ENCODE measurements at places on chromosomes 7 and 10.

DNA sequence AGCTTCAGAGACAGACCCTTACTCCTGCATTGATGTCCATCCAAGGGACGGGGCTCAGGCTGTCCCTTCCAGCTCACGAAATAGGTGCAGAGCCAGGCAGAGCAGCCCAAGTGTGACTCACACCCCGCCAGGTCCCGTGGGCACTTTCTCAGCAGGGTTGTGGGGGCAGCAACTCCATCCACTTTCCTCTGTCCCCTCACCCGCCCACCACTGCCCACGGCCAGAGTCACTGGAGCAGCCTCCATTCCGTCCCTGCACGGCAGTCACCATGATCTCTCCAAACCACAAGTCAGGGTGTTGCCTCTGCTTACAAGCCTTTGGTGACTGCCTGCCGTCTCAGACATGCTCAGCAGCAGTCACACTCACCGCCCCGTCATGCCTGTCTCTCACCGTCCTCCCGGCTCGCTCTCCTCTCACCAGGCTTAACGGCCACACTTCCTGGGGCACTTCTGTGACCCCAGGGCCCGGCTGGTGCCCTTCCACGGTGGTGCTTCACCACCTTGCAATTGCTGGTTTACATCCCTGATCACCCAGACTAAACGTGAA is 39.3 kb downstream of the CALML3 start:
- DNase-seq, result peak; percentile 60

DNA sequence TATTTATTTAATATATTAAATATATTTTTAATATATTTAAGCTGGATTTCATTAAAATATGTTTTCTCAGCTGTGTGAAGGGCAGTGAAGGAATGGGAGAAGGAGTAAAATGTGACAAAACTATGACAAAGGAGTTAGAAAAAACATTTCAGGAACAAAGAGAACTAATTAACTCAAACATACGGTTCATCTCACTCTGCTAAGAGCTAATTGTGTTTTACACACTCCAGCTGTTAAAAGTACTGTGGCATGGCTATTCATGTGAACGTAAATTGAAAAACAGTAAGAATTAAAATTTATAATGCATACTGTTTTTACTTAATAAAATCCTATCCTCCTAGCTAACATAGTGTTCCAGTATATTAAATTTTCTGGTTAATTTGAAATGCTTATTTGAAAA is 262.5 kb upstream of the GNAI1 start:
- DNase-seq, result no peak

DNA sequence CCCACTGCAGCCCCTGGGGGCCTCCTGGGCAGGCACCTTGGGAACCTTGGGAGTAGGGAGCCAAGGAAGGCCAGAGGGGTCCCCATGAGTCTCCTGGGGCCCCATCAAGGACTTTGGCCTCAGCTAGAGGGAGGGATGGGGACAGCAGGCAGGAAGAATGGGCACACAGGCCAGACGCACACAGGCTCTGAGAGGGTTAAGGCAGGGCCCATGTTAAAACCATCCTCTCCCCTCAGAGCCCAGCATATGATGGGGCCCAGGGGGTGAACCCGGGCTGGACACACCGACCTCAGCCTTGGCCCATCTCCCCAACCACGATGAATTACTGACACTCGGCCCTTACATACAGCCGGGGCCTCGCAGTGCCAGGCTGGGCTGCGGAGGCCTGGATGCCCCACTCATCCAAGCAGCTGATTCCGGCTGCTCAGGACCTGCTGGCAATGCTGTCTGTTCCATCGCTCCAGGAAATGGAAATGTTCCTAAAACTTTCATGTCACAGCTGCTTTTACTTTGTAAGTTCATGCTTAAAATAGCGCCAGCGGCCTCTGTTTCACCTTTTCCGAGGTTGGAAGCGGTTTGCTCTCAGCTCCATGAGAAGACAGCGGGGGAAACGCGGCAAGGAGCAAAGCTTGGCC is 17.3 kb upstream of the INPP5A start:
- no peak for DNase-seq

GRCh38 chr10:86632009-86632800 is 22.1 kb upstream of the OPN4 start:
- DNase-seq, result no peak

- DNase-seq, result no peak
These were observed 27.5 kb downstream of the DPCD start for GRCh38 chr10:101615525-101616116.

GRCh38 chr10:26326851-26327250 is 110.3 kb downstream of the GAD2 start:
- no peak for DNase-seq

DNA sequence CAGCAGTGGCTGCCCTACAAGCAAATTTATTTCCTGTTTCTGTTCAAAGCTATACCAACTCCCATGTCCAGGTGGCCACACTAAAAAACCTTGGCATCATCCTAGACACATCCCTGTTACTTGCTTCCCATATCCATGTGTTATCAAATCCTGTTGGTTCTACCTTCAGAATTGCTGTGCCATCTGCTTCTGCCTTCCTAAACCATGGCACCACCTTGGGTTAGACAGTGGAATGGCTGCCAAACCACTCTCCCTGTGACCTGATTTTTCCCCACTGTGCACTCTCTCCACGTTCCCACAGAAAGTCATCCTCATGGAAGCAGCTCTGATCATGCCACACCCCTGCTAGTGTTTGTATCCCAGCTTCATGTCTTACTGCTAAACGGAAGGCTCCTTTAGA is 697.6 kb upstream of the GALNT17 start:
- no peak for DNase-seq

- no peak for DNase-seq
These were observed 12.5 kb downstream of the DYNC2I1 start for GRCh38 chr7:158868764-158869410.

- DNase-seq, result no peak
These were observed 222.9 kb downstream of the GLRX3 start for GRCh38 chr10:130358981-130359650.

- peak; percentile 51 for DNase-seq
These were observed 1.5 kb downstream of the UNC5B start for GRCh38 chr10:71213761-71214440.

GRCh38 chr7:109663806-109664205 is 1094.1 kb downstream of the DNAJB9 start:
- DNase-seq, result no peak

- no peak for DNase-seq
These were observed 242.8 kb upstream of the SP4 start for GRCh38 chr7:21184942-21185652.

DNA sequence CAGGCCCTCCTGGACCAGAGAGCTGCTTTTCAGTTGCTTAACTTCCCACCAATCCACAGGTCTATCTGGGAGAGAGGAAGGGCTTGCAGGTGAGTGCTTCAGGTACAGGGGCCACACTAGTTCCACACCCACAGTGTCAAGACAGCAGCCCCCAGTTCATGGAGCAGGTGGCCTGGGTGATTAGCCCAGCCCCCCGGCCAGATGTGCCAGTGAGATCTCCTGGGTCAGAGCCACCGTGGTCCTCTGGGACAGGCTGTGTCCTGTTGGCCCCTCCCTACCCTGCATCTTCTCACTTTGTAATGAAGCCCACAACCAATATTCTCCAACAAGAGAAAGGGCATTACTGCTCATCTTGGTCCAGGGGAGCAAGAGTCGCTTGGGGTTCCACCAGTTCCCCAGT is 30.6 kb downstream of the DRGX start:
- DNase-seq, result no peak

DNA sequence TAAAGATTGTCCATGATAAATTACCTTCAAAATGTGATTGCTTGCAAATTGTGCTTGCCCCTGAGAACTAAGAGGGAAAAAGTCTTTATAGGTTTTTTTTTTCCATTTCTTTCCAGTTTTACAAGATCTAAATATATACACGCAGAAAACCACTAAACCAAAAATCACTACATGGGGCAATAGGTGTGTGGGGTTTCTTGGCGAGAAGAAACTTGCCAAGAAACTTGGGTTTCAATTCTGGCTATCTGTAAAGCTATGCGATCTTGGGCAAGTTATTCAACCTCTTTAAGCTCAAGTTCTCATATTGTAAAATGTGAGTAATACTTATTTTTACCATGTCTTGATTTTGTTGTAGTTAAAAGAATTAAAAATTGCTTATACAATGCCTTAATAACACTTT is 17.0 kb downstream of the CUBN start:
- no peak for DNase-seq

DNA sequence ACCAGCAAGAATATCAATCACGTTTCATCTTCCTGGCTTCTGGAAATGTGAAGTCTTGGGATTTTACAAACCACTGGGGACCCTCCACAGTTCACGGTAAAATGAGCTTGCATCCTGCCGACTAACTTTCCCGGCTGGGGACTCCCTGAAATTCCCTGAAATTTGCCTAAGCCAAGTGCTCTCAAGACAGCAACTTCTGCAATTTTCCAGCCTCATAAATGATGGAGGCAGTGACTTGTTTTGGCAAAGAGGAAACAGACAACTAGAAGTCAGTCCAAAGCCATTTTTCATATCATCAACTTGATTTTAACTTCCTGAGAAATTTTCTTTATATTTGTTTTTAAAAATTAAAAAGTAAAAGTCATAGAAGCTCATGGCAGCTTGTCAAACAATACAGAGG is 212.3 kb downstream of the FANK1 start:
- no peak for DNase-seq

DNA sequence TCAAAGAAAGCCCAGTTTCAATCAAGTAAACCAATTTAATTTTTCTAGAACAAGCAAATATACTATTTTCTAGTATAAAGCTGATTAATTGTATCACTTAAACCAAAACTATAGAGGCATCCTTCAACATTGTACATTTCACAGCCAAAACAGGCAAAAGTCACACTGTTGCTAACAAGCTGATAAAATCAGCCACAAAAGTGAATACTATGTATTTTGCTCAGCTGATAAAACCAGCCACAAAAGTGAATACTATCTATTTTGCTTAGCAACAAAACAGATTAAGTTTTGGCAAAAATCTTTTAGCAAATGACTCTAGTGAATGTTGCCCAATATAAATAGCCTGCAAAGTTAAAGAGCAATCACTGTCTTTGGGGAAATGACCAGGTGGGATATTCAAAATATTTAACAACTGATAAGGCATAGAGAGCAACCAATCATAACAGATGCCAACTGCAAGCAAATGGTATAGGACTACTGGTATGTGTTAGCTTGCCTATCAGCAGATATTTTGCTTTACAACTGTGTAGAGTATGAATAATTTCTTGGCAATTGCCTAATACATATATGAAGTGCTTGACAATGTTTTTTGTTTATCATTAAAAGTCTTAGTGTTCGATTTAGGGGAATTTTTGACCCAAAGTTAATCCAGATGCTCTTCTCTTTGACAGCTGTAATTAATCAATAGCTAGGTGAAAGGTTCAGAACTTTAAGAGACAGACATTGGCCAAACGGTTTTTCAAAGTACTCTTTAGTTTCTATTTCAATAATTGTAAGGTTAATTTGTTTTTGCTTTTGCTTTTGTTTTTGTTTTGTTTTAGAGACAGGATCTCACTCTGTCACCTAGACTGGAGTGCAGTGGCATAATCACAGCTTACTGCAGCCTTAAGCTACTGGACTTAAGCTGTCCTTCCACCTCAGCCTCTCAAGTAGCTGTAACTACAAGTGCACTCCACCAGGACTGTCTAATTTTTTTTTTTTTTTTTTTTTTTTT is 44.4 kb upstream of the SP4 start:
- DNase-seq, result no peak

- DNase-seq, result no peak
These were observed 201.3 kb downstream of the JCAD start for GRCh38 chr10:29857843-29858701.

GRCh38 chr7:106110885-106111654 is 1.0 kb downstream of the SYPL1 start:
- DNase-seq, result no peak

DNA sequence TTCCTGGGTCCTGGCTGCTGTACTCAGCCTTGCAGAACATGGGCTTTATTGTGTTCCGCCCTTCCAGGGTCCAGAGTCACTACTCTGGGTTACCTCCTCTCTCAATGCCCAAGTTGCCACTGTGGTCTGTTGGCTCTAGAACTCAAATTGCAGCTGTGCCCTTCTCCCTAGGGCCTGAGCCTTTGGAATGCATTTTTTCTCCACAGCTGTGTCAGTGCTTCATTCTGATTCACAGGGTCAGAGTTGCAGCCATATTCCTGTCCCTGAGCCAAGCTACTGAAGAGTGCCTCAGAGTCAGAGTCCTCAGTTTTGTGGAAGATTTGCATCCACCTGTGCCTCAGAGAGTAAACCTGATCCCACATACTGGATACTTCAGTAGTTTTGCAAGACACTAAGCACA is 167.5 kb downstream of the ITGB1 start:
- DNase-seq, result no peak

DNA sequence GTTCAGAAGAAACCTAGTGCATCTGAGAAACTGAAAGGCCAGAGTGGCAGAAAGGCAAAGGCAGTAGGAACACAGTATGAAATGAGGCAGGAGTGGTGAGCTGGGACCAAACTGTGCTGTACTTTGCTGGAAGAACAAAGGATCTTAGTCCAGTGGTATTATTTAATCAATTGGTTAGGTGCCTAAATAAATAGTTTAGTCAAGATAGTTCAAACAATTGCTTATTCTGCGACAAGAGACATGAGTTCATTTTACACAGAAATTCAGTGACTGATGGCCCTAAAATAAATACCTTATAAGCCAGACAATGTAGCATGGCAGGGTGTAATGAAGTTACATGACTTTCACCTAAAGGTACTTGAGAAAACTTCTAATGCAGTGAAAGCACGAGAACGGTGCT is 181.8 kb upstream of the LRRN3 start:
- DNase-seq, result no peak

DNA sequence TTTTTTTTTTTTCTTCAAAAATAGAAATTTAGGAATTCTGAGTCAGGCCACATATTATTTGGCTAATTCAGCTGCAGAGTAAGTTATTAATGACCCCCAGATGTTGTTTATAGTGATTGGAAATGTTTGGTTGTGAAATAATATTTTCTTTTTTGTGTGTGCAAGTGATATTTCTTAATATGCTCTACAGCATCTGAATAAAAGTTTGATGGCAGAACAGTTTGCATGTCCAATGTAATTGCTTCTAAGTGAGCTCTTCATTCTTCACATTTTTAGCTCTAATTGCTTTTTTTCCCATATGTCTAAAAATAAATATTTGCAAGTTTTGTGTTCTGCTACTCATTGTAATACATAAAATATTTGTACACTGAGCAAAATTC is 116.0 kb downstream of the ARID5B start:
- DNase-seq, result no peak

DNA sequence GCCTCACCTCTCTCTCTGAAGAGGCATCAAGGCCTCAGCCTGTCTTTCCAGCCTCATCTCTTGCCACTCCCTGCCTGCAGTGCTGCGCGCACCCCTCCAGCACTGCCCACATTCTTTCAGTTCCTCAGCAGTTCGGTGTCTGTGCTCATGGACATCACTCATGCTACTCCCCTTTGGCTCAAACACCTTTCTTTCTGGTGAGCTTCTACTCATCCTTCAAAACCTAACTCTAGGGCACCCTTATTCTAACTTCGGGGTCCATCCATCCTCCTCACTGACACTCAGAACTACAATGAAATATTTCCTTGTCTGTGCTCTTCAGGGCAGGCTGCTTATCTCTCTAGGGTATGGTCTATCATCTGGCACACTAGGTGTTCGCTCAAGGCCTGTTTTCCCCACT is 169.9 kb upstream of the BMPER start:
- DNase-seq, result no peak

- DNase-seq, result no peak
These were observed 173.6 kb upstream of the IMMP2L start for GRCh38 chr7:111735661-111736551.

All from RWPE2 (cell line).